ENCODE measurements at places on chromosomes 4 and X. TPM values are rescaled to one million over a fixed set of nuclear protein-coding genes. Genes with fewer than 3 reads are reported as not detected.
A peak's percentile ranks its signal among the peaks of the same experiment; 100 is the strongest.

CORIN gene
- polyA plus RNA-seq = 19.3 TPM

RAB40AL gene
- 0.39 TPM for polyA plus RNA-seq

DNA sequence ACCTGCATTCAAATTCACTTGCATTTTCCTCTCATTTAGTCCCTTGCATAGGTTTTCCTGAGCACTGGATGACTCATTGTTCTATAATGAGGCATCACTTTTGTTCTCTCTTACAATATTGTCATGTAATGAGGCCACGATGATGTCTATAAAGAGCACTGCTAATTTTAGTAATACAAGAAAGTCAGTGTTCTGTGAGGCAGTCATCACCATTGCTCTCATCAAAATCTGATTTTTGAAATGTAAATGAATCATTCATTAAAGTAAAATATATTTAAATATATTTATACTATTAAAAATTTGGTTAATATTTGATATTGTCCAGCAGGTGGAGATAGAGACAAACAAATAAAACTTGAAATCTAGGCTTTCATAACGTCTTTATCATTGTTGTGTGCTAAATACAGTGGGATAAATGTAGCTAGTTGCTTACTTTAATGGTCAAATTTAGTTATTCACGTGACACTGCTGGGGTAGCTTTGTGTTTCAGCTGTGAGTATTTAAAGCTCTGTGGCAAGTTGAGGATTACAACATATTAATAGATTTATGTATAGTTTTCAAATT, 15.4 kb downstream of the HMGB2 start:
- DNase-seq = no peak

GRCh38 chrX:73977542-73978169, 326.3 kb upstream of the ZCCHC13 start:
- DNase-seq = no peak

- no peak for DNase-seq
These were observed 1.4 kb upstream of the ARHGAP6 start for GRCh38 chrX:11666952-11667685.

GRCh38 chrX:47272013-47272408, 39.2 kb downstream of the USP11 start:
- DNase-seq = no peak

- DNase-seq = no peak
These were observed 58.1 kb upstream of the SMIM10 start for GRCh38 chrX:134932528-134933217.

- DNase-seq = no peak
These were observed 200.0 kb downstream of the PPP3CA start for GRCh38 chr4:101147283-101147682.

DNA sequence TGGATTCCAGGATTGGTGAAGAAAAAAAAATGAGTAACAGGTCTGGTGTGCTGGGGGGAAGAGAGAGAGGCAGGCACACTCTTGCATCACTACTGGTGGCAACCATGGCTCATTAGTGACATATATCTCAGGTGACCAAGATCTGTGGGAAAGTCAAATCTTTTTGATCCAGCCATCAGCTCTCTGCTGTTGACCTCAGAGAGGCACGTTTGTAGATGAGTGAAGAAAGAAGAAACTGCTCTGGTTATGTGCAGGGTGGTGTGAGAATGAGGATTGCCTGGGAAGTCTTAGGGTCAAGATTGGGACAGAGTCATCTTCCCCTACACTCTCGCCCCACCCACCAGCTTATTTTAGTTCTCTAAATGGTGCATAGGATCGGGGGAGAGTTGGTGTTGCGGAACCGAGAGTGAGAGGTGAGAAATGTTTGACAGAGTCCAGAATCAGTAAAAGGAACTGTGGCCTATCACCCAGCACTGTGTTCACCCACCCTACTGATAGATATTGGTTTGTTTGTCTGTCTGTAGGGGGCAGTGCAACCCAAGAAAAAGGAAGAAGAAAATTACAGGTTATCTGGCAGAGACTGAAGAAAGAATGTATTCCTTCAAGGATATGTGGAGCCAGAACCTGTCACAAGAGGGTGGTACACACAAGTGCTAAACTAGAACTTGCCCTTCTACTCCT, 21.9 kb downstream of the ARMCX6 start:
- DNase-seq = no peak

DNA sequence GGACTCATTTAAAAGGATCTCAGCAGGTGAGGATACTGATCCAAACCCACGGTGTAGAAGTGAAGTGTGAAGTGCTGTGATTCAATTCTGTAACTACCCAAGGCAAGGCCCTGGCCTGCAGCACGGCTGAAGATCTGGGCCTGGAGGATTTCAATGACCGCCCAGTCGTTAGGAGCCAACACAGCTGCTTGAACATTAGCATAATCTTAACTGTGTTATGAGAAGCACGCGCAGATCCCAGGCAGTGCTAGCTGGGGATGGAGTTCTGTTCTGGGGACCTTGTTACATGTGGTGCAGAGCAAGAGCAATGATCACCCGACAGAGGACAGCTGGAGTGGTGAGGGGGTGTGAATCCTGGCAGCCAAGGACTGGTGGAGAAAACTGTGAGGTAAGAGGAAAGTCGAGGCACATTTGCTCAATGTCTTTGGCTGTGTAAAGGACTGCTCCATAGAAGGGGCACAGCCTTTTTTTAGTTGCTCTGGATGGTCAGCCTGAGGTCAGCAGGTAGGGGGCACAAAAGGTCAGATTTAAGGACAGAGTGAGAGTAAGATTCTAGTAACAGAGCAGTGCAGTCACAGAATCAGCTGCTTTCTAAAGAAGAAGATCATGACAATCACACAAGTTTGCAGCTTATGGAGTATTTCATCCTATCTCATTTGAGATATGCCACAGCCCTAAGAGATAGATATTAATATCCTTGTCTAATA, 181.8 kb downstream of the DCLK2 start:
- no peak for DNase-seq

- no peak for DNase-seq
These were observed 84.1 kb downstream of the BMPR1B start for GRCh38 chr4:94841864-94842221.

DNA sequence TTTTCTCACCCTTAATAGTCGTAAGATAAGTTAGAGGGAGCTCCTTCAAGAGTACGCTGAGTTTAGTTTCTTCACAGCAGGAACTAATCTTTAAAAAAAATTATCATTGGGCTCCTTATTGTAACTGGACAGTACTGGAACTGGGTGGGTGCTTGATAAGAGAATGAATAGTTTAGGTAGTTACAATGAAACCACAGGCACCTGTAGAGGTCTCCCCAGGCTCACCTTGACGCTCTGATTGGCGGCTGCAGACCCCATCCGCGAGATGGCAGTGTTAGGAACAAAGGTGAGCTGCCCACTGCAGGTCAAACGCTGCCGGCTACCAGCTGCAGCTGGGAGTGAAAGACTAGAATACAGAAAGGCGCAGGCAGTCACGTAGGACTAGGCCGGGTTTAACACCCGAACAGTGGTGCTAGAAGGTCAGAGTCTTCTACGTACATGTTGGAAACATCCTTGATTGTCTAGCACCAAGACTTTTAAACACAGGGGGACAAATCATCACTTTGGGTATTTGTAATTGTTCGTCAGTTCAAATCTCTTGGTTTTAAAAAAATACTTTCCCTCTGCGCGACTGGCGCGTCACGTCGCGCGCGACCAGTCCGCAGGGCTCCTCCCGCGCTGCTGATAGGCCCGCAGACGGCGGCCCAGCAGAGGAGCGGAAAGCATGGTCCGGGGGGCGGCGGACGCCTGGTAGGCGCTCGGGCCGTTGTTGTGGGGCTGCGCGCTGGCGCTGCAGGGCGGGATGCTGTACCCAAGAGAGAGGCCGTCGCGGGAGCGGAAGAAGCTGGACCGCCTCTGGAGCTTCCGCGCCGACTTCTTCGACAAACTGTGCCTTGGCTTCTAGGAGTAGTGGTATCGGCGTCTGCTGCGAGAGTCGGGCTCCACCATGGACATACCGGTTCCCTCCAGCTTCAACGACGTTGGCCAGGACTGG, 45.6 kb downstream of the SMARCA5 start:
- peak; percentile 13 for DNase-seq

- no peak for DNase-seq
These were observed 466.1 kb upstream of the GRID2 start for GRCh38 chr4:91837608-91838029.

EXOC1L gene
- not detected for polyA plus RNA-seq

- no peak for DNase-seq
These were observed 20.6 kb downstream of the GABRQ start for GRCh38 chrX:152658302-152658701.

KIAA1210 gene
- not detected for polyA plus RNA-seq

ATP1B4 gene
- not detected for polyA plus RNA-seq

NHSL2 gene
- polyA plus RNA-seq = 7.9 TPM

RHOXF2 gene
- not detected for polyA plus RNA-seq

GAGE12J gene
- polyA plus RNA-seq = not detected

AADAT gene
- polyA plus RNA-seq = 9.7 TPM

LRAT gene
- not detected for polyA plus RNA-seq

RAB33A gene
- polyA plus RNA-seq = 5.1 TPM

DNA sequence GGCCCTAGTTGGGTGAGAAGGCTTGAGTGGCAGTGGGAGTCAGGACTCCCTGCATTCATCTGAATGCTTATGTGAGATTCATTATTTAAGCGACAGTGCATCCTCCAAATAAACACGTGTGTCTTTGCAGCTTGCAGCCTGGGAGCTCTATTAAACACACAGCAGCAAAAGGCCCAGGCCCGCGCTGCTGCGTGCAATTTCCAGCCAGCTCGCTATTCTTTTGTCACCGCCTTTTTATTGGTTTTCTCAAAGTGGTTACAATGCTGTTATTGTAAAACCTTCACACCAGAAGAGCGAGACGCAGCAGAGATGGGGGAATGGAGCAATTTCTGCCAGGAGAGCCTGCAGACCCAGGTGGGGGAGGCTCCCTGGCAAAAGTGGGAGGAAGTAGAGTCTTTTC, 252.5 kb downstream of the BCOR start:
- no peak for DNase-seq

SPANXB1 gene
- not detected for polyA plus RNA-seq

GRCh38 chr4:121189326-121190215, 25.4 kb upstream of the TNIP3 start:
- DNase-seq = no peak

- no peak for DNase-seq
These were observed 86.3 kb downstream of the RTL9 start for GRCh38 chrX:110444996-110445395.

- no peak for DNase-seq
These were observed 13.6 kb upstream of the CYTL1 start for GRCh38 chr4:5032813-5033212.

- DNase-seq = no peak
These were observed 75.6 kb upstream of the ETNPPL start for GRCh38 chr4:108838451-108838850.

DNA sequence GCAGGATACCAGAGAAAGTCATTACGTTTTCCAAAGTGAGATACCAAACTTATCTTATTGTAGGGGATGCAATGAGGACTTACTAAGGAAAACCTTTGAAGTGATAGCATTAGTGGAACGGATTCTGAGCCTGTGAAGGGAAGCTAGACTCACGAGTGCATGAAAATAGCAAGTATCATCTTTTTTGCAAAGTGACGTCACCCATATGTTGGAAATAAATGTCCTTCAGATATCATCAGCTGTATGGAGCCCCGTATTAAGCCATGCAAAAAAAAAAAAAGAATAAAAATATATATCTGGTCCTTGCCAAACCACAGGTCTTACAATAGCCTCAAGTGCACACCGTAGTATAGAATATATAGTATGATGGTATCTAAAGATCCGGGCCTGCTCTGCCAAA, 46.8 kb upstream of the ITM2A start:
- DNase-seq = no peak

GRCh38 chr4:128831531-128832242, 22.2 kb downstream of the JADE1 start:
- DNase-seq = no peak

DNA sequence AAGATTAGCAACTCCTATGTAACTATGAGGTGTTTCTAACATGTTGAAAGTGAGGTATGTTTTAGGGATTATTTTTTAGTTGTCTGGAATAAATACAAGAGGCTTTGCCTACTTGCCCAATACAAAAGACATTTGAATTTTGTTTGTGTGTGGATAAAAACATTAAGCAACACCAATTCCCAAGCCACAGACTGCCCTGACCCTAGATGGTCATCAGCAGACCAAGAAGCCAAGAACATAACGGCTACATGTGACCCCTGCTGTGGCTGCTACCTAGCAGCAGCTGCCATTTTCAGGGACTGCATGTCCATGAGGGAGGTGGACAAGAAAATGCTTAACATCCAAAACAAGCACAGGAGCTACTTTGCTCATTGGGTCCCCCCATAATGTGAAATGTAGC, 70.5 kb upstream of the QRFPR start:
- no peak for DNase-seq

APOOL gene
- 2.5 TPM for polyA plus RNA-seq

- DNase-seq = no peak
These were observed 60.4 kb downstream of the PPEF2 start for GRCh38 chr4:75841641-75842520.

DNA sequence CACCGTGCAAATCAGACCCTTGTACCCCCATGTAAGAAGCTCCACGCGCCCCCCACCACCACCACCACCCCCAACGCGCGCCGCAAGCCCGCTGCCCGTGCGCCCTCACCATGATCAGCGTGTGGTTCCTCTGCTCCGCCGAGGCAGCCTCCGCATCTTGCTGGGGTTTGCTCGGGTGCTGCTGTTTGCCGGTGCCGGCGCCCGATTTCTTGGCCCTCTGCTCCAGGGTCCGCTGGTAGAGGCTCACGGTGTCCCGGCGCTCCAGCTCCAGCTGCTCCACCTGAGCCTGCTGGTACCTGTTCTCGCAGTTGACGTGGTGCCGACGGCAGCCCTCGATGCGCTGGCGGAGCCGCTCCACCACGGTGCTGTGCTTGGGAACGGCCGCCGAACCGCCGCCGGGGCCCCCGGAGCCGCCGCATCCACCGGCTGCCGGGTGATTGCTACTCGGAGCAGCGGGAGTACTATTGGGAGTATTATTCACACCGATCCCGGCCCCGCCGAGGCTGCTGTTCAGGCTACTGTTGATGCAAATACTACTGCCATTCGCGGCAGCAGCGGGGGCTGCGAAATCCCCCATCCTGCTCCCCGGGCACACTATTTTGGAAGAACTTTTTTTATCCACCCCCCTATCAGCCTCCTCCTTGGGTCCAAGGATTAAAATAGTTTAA, 1.1 kb downstream of the MAML3 start:
- no peak for DNase-seq

GRCh38 chr4:44726038-44726871, at the start of gene GNPDA2:
Gene GNPDA2, minus strand, starts transcription at chr4:44726556. Its CDS starts 4,349 bp downstream, at chr4:44722207.
- peak; percentile 51 for DNase-seq

Measured in BJ (cell line).